ENCODE measurements at places on chromosomes 7 and 10.

GRCh38 chr7:149000961-149001360 is 27.3 kb downstream of the PDIA4 start:
- DNase-seq, result no peak

- DNase-seq, result no peak
Measured at GRCh38 chr10:131902211-131902610, 1.4 kb downstream of the PPP2R2D start.

DNA sequence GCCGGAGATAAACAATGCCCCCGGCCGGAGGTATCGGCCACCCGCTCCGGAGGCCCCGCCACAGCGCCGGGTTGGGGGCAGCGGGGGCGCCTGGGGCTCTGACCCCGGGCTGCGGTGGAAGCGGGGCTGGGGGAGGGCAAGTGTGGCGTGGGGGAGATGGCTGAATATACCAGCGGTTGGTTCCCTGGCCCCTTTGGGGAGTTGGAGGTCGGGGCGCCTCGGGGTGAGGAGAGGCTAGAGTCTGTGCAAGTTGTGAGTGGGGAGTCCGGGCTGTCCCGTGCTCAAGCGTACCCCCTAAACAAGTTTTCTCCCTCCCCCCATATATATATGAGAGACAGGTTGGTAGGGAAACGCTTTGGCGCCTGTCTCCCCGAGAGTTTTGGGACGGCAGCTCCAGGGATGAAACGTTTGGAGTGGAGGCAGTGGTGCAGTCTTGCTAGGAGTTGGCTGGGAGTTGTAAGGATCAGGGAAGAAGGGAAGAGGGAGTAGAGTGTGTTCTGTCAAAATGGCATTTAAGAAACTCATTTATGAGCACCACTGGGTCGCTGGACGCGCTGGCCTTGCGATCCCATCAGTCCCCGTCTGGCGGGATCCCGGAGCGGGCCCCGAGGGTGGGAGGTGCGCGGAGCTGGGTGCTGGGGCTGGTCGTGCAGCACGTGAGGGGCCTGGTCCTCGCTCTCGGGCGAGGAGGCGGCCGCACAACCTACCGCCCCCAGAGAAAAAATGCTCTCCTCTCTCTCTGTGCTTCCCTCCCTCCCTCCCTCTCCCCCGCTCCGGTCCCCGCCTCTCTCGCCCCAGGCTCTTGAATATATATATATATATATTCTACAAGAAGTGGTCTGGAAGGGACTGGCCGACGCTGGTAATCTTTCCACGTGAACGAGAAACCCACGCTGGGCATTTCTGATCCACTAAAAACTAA is 1.1 kb downstream of the TET1 start:
- no peak for DNase-seq

DNA sequence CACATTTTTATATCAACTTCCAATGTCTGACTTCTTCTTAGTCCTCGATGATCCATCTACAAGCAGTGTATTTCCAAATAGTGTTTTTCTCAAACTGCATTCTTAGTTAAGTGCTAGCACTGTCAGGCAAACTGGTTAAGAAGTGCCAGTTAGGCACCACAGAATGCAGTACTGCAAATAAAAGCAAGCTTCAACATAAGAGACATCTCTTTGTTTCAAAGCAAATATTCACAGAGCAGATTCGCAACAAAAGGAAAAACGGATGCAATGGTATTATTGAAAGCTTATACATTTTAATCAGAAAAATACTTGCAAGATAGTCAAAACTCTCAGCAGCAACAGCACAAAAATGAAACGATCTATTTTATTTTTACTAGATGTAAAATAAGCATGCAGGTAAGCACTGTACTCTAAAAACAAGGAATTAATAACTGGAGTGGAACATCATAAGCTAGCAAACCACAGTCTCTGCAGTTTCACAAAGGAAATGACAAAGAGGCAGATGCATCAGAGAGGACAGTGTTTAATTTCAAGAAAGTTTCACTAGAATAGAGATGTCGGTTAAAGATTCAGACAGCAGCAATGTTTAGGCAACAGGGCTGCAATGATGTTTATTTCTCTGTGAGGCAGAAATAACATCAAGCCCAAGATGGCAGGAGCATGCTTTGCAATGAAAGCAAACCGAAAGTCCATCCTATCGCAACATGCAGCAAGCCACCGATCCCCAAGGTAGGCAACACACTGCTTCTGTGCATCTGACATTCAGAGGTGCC is 82.0 kb downstream of the FGFR2 start:
- DNase-seq, result no peak

GRCh38 chr10:113129117-113129516 is 179.1 kb downstream of the TCF7L2 start:
- DNase-seq, result no peak

DNA sequence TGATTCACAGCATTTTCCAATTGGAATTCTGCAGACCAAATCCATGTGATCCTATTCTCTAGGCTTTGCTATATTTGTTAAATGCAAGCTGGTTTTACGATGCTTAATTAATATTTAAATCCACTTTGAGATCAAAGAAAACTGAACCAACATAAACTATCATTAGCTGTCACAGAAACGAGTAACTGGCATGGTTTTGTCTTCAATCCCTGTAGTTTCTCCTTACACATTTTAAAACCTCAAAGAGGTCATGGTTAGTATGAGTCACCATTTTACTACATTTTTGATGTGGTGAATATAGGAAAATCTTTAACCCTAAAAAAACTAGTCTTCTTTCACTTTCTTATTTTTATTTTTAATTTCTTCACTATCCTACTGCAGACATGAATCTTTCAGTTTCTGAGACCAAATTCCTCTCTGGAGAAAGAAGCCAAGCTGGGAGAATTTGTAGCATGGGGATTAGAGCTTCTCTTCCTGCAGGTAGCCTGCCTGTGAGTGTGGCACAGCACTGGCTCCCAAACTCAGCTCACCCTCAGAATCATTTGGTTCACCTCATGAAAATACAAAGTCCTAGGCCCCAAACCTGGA is 8.7 kb upstream of the LIPM start:
- DNase-seq, result peak; percentile 45

GRCh38 chr7:111873326-111873646 is 311.0 kb upstream of the IMMP2L start:
- no peak for DNase-seq

GRCh38 chr10:117074621-117075020 is 63.4 kb downstream of the VAX1 start:
- DNase-seq, result no peak

DNA sequence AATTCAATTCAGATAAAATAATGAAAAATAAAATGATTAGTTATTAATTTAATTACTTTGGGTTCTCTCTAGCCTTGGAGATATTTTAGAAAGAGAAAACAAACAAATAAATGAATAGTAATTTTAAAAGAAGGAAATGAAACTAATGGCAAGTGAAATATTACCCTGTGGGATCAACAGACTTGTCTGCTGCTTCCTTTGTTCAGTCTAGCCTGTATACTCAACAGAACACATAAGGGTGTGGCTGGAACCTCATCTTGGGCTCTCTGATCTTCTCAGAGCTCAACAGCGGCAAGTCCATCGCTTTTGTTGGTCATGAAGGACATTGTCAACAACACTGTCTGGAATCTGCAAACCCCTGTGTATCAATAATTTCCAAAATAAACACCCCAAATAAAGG is 904.9 kb downstream of the IPMK start:
- no peak for DNase-seq

GRCh38 chr7:34269084-34269483 is 363.7 kb downstream of the BMPER start:
- DNase-seq, result no peak

- no peak for DNase-seq
Measured at GRCh38 chr7:162632-163297, 29.6 kb upstream of the FAM20C start.

GRCh38 chr10:16049782-16050181 is 189.5 kb upstream of the MINDY3 start:
- no peak for DNase-seq

- peak; percentile 48 for DNase-seq
Measured at GRCh38 chr7:158827411-158828132, 1.7 kb downstream of the ESYT2 start.

- no peak for DNase-seq
Measured at GRCh38 chr10:15545884-15546283, 173.8 kb downstream of the ITGA8 start.

GRCh38 chr7:41478187-41478586 is 224.7 kb downstream of the INHBA start:
- DNase-seq, result no peak

GRCh38 chr7:44267719-44268421 is 57.5 kb downstream of the CAMK2B start:
- DNase-seq, result no peak

- no peak for DNase-seq
Measured at GRCh38 chr7:10521306-10521705, 452.4 kb upstream of the PHF14 start.

DNA sequence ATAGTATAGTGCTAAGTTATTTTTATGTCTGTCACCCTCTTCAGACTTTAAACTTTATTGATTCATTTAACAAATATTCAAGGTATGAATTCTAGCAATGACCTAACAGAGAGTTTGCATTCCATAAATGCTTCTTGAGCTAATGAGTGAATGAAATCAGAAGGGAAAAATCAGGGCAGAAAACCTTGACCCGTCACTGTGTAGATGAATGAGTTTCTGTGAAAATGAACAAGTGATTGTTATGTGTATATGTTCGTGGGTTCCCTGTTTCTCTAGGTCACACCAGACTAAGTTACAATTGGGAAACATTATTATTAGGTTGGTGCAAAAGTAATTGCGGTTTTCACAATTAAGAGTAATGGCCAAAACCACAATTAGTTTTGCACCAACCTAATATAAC is 30.1 kb downstream of the APBB1IP start:
- DNase-seq, result no peak

DNA sequence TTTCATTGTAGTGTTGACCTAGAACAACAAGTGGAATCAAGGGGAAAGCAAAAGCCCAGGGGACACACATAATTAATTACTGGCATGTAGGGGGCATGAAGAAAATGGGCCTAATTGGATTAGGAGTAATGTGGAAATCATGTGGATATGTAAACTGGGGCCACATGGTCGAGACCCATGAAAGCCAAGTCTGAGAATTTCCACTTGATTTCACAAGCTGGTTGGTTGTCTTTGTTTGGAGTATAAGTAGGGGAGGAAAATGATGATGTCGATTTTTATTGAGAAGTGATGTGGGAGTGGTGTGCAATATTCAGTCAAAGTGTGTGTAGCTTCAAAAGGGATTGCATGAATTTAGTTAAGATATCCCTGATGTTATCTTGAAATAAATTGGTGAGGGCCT is 131.8 kb downstream of the LRRC4 start:
- DNase-seq, result no peak

- no peak for DNase-seq
Measured at GRCh38 chr10:109866168-109866994, 56.9 kb downstream of the XPNPEP1 start.

DNA sequence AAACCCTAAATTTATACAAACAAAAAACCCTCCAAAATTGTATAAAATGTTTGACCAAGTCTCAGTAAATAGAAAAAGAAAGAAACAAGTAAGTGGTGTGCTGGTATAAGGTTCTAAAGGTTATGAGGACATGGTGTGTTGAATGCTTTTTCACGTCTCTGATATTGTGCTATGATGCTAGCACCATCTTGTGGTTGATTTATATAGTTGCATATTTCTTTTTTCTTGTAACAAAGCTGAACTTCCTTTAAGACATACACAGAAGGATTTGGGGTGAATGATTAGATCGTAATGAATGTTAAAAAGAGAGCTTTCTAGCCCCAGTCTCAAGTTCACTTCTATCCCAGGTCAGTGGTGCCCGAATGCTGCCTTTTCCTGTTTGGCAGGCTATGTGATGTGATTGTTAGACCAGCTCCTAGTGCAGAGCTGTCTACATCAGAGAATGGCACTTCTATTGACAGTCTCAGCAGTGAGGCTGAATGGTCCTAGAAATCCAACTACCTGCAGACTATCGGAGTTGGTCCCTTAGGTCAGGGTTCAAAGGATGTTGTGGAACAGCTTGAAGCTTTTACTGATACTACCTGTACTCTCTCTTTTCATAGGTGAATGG is 25.0 kb downstream of the VTI1A start:
- DNase-seq, result peak; percentile 55

DNA sequence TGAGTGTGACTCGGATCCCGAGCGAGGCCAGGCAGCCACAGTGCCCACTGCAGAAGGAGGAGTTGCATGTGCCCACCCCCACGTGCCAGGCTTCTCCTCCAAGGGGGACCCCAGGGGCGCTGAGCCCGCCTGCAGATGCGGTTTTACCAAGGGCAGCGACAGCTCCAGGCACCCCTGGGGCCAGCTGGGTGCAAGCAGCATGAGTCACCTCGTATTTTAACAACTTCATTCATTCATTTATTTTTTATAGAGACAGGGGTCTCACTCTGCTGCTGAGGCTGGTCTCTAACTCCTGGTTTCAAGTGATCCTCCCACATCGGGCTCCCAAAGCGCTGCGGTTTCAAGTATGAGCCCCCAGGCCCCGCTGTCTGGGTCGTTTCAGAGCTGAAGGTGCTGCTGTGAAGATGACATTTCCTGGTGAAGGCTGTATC is 1.3 kb upstream of the FOXL3 start:
- DNase-seq, result no peak

DNA sequence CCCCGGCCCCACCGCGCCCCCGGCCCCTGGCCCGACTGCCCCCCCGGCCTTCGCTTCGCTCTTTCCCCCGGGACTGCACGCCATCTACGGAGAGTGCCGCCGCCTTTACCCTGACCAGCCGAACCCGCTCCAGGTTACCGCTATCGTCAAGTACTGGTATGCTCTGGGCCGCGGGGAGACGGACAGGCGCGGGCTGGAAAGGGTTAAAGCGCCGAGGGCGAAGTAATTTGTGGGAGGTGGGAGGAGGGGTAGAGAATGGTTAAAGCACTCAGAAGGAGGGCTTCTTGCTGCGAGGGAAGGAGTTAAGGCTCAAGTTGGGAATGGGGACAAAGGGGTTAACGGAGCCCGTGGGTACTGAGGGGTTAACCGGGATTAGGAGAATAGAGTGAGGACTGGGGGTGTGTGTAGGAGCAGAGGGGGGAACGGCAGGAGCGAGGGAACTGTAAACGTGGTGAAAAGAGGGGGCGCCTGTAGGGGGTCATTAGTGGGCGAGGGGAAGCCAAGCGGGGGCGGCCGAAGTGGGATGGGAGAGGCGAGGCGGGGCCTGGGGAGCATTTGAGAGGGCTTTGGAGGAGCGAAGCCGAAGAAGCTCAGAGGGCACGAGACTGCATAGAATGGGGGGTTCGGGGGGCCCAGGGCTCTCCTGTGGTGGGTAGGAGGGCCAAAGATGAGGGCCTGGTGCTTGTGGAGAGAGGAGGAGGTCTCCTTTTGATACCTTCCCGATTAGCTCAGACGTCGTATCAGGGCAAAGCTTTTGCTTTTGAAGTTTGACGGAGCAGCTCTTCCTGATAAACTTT is 605 bp downstream of the SUFU start:
- DNase-seq, result peak; percentile 17

DNA sequence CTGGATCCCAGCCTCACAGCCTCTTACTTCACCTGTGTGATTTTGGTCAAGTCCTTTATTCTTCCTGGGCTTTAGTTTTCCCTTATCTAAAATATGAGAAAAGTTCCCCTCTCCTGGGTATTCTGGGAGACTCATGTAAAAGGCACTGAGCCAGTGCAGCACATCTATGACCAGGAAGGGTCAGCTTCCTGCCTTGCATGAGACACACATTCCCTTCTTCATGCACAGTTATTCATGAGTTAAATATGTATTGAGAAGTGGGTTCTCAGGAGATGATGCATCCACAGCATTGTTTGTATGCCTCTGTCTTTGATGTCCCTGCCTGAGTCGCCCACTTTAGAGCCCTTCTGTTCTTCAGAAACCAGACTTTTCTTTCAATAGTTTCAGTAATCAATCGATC is 33.3 kb downstream of the EGFR start:
- DNase-seq, result no peak

Data from CD4-positive, alpha-beta T cell treated with Interleukin-4 for 4 hours (primary cell).